ENCODE measurements at places on chromosomes 11 and 22.

- DNase-seq: no peak
Measured at GRCh38 chr11:45259592-45259991, 26.5 kb downstream of the SYT13 start.

DNA sequence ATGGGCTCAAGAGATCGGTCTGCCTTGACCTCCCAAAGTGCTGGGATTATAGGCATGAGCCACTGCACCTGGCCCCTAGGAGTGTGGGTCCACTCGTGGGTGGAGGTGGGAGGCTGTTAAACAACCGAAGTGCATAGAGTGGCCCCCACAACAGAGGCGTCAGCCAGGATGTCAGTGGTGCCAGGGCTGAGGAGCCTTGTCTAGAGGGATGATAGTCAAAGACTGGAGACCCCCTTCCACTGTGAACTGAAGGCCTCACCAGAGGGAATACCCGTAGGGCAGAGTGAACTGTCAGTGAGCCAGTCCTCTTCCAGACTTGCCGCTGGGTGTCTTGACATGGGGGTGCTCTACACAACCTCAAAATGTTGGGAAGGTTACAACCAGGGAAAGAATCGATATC lies 38.2 kb downstream of the AP2A2 start:
- no peak for DNase-seq

DNA sequence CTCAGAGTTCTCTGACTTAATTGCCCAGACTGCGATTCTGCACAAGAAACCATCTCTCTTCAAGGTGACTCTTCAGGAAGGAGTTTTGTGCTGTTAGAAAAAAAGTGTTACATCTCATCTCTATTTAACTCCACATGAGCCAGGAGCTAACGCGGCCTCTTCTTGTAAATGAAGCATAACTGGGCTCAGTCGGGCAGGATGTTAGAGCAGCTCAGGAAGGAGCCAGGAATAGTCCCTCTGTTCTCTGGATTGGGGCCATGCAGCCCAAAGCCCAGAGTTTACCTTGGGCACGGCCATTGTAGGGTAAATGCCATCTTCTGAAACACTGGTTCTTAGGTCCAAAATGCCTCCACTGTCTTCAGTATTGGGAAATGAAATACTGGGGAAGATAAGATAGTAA lies 760.6 kb downstream of the OPCML start:
- no peak for DNase-seq

- DNase-seq: no peak
Measured at GRCh38 chr11:104366321-104366734, 202.4 kb upstream of the PDGFD start.

GRCh38 chr11:2770761-2771301 lies 71.0 kb upstream of the KCNQ1OT1 start:
- no peak for DNase-seq

DNA sequence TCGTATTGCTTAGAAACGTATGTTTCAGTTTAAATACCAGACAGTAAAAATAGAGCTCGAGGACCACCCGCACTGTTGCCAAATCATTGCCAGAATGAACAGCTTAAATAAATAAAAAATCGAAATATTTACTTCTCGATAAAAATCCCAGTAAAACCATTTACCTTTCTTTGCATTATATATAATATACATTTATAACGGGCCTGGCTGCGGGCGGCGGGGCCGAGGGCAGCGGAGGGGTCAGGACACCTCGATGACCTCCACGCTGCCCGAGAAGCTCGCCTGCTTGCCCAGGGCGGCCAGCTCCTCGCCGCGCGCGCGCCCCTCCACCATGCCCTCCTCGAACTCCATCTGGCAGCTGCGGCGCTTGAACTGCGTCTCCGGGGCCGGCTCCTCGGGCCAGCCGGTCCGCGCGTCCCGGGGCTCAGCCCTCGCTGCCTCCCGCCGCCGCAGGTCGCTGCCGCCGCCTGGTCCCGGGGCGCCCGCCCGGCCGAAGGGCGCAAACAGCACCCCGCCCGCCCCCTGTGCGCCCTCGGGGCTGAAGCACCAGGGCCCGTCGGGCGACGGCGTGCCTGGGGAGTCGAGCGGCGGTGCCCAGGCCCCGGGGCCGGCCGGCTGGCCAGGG lies 15.7 kb downstream of the DUSP8 start:
- no peak for DNase-seq

GRCh38 chr11:47124675-47125074 lies 52.0 kb downstream of the ARFGAP2 start:
- DNase-seq: no peak

- DNase-seq: peak; percentile 86
Measured at GRCh38 chr22:46367707-46368191, 32.2 kb downstream of the TRMU start.

DNA sequence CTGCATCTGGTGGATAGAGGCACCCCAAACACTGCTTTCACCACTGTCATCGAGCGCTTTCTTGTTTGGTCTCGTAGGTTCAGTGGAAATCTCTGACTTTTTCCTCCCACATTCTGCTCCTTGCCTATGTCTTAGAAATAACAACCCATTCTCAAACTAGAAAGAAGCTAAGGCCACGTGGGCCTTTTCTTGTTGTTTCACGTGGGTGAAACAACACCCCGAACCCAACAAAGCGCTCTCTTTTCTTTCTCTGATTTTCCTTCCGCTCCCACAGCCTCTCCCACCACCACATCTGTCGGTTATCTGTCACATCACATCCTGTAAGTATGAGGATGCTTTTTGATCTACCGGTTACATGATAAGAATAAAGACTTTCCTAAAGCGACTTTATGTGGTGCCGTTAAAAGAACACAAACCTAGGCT lies 77.1 kb downstream of the LINC01488 start:
- DNase-seq: no peak

DNA sequence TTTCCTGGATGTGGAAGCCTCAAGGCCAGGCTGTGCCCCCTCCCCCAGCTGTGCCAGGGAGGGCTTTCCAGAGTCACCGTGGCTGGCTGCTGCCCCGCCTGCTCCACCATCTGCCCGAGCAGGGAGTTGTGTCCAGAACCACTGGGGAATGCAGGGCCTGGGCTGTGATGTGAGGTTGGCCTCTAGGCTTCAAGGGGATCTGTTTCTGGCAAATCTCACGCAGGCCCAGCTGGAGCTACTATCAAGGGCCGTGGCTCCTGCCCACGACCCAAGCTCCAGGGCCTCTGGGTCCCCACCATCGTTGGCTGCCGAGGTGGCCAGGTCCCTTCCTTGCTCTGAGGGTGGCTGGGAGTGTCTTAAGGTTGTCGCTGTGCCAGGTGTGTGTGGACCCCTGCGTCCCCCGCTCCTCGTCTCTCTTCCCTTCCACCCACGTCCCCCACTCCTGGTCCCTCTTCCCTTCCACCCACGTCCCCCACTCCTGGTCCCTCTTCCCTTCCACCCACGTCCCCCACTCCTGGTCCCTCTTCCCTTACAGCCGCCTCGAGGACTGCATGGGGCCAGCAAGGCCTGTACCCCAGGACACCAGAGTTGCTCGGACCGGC lies 6.1 kb downstream of the BRSK2 start:
- DNase-seq: no peak

DNA sequence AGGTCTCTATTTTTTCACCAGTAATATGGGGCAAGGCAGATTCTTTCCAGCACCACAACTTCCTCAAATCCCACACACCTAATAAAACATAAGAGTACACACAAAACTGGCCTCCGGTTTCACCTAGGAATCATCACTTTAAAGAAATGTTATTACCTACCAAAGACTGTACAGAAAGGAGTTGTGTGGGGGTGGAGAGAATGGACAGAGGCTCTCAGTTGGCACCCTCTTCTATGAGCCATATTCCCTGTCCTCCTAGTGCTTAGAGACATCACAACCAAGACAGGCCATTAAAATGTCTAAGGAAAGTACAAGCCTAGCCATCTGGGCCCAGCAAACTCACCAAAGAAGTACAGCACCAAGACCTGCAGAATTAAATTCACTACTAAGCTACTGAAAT lies 56.1 kb downstream of the RBFOX2 start:
- DNase-seq: no peak

- DNase-seq: no peak
Measured at GRCh38 chr11:21484039-21484438, 708.8 kb upstream of the ANO5 start.

GRCh38 chr11:2273771-2274170 lies 3.4 kb upstream of the ASCL2 start:
- peak; percentile 52 for DNase-seq

GRCh38 chr11:46181843-46182424 lies 60.7 kb upstream of the PHF21A start:
- DNase-seq: no peak

DNA sequence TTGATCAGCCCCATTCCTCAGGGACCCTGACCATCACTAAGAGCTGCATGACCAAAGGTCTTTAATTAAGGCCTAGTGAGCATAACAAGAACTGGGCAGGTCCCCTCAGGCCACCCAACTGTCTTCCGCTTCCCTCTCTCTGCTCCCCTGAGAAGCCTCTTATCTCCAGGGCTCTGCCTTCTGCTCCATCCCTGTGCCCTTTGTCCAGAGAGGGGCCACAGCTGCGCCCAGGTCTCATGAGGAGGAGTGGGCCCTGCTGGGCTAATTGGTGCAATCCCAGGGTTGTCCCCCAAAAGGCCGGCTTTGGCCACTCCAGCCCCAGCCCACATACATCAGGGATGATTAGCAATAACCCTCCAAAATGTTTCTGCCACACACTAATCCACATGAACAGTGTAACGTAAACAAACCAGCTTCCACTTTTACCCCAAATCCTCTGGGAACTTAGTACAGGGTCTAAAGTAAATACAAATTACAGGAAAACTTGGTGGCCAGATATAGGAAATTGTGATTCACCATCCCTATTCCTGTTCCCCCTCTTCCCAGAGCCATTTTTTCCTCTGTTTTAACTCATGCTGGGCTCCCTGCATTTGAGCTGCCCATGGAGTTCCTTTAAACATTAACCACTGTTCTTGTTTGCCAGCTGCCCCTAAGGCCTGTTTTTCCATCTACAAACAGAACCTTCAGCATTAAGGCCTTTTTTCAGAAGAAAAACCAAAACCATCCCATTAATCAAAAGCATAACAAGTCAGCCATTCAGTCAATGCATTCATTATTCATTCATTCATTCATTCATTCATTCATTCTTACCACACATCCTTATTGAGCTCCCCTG lies 34.6 kb upstream of the CAVIN3 start:
- DNase-seq: no peak

DNA sequence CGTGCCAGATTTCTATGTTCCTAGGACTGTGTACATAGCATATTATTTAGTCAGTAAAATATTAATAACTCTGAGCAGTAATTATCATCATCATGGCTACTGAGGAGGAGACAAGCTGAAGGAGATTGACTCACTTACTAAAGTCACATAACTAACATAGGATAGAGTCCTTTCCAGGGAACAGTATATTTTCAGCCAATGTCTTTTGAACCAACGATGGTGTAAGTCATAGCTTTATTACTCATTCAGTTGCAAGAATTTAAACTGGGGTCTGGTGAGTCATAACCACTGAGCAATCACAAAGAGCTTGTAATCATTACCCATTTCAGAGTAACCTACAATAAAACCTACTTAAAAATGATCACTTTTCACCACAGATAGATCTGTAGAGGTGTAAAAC lies 1564.8 kb upstream of the TENM4 start:
- DNase-seq: peak; percentile 17

- DNase-seq: no peak
Measured at GRCh38 chr11:12280838-12281565, 96.4 kb upstream of the PARVA start.

- DNase-seq: peak; percentile 96
Measured at GRCh38 chr11:8826139-8826786, 84.7 kb upstream of the AKIP1 start.

GRCh38 chr11:6468712-6469495 lies 4.8 kb downstream of the TRIM3 start:
- DNase-seq: peak; percentile 56

GRCh38 chr11:68976563-68976962 lies 4.2 kb downstream of the MRGPRD start:
- no peak for DNase-seq

DNA sequence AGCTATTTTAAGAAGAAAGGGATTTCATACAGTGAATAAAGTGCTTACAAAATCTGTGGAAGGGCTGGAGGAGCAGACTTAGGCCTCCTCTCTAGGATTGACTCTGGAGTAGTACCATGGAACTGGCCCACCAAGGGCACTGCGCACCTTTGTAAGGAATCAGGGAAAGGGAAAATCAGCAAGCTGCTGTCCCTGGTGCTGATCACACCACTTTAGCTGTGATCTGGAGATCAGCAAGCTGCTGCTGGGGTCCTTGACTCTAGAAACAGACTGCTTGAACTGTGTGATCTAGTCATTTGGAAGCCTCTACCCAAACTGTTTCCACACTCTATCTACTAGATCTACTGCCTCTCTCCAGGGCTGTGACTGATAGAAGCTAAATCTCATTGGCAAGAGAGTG lies 18.4 kb upstream of the TECTA start:
- no peak for DNase-seq

DNA sequence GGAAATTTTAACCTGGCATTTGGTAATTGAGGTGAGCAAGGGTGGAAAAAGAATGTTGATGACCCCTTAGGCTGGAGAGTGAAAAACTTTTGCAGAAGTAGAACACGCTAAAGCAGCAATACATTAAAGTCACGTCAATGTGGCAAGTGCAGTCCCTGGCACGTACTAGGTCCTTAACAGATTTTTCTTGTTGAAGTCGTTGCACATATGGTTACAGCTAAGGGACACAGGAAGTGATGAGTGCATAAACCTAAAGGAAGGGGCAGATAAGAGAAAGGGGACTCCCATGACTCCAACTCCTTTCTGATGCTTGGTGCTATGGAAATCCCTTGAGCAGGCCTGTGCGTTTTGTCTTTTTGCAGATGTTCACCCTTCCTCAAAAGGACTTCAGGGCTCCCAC lies 1.2 kb downstream of the ACCS start:
- DNase-seq: no peak

GRCh38 chr11:88326099-88326498 lies 11.4 kb downstream of the CTSC start:
- DNase-seq: no peak

GRCh38 chr11:130849215-130849568 lies 67.1 kb downstream of the SNX19 start:
- DNase-seq: no peak

- DNase-seq: no peak
Measured at GRCh38 chr11:8948886-8949285, 6.1 kb upstream of the ASCL3 start.

DNA sequence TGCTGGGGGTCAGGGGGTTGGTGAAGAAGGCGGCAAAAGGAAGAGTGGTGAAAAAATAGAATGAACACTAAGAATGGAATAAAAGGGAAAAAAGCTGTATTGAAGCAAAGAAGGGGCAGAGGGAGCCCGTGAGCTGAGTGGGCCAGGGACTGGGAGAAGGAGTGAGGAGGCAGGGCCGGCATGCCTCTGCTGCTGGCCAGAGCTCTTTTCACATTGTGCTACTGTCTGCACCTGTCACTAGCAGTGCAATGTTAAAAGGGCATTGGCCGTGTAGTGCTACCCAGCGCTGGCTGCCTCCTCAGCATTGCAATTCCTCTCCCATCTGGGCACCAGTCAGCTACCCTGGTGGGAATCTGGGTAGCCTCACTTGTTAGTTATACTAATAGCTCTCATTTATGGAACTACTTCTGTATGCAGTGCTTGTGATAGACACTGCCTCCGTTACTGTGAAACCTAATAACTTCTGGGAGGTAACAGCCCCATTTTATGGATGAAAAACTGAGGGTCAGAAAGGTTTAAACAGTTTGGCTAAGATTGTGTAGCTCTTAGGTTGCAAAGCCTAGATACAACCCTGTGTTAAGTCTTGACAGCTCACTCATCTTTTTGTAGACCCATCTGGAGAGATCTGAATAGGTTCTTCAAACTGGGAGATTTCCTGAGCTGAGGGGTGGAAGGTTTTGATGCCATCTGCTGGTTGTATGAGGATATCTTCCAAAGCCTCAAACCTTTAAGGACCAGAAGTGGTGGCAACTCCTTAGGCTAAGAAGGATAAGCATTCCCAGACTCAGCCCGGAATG lies 8.5 kb downstream of the YPEL4 start:
- DNase-seq: peak; percentile 52

GRCh38 chr11:24312464-24313238 lies 184.2 kb upstream of the LUZP2 start:
- DNase-seq: no peak

All from trophoblast cell (in vitro differentiated cells and primary cell).